ENCODE measurements at places on chromosomes 1 and 21.

DNA sequence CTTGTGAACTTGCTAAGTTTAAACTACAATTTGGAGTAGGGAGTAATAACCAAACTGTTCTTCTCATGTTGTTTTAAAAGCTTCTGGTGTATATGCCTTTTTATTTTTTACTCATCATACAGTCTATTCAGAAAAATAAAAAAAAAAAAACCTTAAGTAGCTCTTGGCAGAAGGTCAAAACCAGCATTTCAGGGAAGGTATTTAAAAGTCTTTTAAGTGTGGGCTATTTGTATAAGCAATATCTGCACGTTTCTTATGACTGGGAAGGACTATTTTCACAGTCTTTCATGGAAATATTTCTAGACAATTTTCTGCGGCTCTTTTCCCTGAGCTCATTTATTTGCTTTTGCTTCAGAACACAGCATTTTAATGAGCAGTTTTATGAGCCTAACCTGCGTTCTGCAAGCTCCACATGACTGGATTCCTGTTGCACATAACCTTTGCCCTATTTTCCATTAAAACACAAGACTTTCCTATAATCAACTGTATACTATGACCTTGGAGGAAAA, 60.9 kb upstream of the C1orf105 start:
- DNase-seq, result no peak
- no peaks in the 10 kb centered on the region for H3K27me3 ChIP-seq
- H3K4me1 ChIP-seq, result peaks cover 16% of the 10 kb centered on the region
- H3K36me3 ChIP-seq, result no peaks in the 10 kb centered on the region
- no peak overlapping the region for H3K4me3 ChIP-seq

DNA sequence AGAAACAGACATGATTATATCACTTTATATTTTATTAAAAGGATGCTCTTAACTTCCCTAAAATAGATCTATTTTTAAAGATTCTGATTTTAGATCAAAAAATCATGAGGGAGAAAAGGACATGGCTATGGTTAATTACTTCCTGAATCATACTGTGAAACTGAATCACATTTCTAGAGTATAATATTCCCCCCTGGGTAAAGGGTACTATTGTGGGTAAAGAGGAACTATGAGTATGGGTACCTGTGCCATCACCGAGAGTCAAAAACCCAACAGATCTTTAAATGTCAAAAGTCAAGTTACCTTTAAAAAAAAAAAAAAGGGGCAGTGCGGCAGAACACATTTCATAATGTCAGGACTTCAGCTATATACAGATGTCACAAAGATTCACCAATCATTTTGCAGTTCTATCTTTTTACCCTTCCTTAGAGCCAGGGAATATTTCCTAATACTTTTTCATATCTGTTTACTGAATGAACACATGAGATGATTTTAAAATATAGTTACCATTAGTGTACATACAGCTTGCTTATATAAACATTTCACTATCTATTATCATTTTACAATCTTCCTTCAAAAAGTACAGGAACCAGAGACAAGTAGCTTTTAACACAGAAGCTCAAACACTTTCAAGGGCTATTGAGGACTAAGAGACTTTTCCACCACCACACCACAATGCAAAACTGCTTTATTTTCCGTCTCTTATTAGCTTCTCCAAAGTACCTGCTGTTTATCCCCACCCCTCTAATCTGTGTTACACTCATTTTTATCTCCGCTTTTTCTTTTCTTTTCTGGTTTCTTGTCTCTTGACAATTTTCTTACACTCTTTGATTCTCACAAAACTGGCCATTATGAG, 45.0 kb downstream of the EVI5 start:
- H3K27ac ChIP-seq, result no peak overlapping the region
- H3K4me1 ChIP-seq, result no peaks in the 10 kb centered on the region
- no peaks in the 10 kb centered on the region for H3K27me3 ChIP-seq
- DNase-seq, result no peak

DNA sequence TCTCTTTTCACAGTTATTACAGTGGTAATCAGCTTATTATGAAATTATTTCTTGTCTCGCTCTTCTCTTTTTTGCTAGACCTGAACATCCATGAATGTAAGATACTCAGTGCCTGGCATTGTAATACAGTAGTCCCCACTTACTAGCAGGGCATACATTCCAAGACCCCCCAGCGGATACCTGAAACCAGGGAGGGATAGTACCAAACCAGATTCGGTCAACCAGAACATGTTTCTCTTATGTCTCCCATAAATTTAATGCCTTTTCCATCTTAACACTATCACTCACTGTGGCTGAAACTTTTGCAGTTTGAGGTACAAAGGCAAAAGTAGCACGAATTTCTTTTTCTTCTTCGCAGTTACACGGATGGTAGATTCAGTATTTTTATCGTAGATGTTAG, 24.6 kb upstream of the B3GALT2 start:
- no peaks in the 10 kb centered on the region for H3K4me1 ChIP-seq
- no peak overlapping the region for H3K27ac ChIP-seq
- DNase-seq, result no peak
- no peaks in the 10 kb centered on the region for H3K27me3 ChIP-seq
- H3K36me3 ChIP-seq, result peaks cover 30% of the 10 kb centered on the region

DNA sequence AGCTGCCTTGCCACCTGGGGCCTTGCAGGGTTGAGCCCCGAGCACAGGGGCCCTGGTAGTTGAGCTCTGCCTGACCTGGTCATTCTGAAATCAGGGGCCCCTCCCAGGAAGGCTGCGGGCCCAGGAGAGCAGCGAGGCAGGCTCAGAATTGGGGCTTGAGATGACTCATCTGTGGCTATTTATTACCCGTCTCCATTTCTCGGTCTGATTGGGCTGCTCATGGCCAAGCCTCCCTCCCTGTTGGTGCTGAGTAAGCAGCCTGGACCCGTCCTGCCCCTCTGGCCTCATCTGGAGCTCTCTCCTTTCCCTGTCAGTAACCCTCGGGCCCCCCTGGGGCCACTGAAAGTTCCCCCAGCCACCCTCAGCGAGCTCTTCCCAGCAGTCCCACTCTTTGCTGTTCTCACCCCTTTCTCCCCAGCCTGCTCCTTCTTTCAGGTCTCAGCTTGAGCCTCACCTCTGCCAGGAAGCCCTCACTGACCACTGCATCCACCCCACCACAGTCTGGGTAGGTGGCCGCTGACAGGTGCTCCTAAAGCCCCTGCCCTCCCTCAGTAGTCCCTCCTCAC, 11.0 kb upstream of the TNFRSF8 start:
- peaks cover 8% of the 10 kb centered on the region for H3K27me3 ChIP-seq
- DNase-seq, result no peak
- peaks cover 26% of the 10 kb centered on the region for H3K4me1 ChIP-seq
- no peaks in the 10 kb centered on the region for H3K36me3 ChIP-seq
- peak overlapping the region; percentile 28 for H3K27ac ChIP-seq
- H3K4me3 ChIP-seq, result peak overlapping the region; percentile 38

DNA sequence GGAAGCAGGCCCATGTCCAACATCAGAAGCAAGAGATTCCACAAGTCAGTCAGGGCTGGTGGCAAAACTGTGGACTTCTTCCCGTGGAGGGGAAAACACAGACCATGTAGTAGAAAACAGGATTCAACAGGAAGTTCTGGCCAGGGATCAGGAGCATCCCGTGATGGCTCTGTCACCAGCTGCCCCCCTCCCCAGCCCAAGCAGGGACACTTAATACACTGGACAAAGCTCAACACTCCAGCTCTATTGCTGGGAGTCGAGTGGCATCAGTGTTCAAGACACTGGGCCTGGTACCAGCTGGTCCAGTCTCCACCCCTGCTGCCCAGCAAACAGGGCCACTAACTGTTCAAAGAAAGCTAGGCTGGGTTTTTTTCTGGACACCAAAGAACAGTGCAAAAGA, 3.7 kb downstream of the SLC45A3 start:
- H3K36me3 ChIP-seq, result no peaks in the 10 kb centered on the region
- peaks cover 10% of the 10 kb centered on the region for H3K4me1 ChIP-seq
- H3K27me3 ChIP-seq, result peaks cover 21% of the 10 kb centered on the region
- DNase-seq, result no peak
- no peak overlapping the region for H3K4me3 ChIP-seq
- H3K27ac ChIP-seq, result no peak overlapping the region

GRCh38 chr1:12416101-12416500, 186.3 kb downstream of the VPS13D start:
- no peaks in the 10 kb centered on the region for H3K27me3 ChIP-seq
- no peak overlapping the region for H3K27ac ChIP-seq
- DNase-seq, result no peak
- H3K4me1 ChIP-seq, result no peaks in the 10 kb centered on the region

DNA sequence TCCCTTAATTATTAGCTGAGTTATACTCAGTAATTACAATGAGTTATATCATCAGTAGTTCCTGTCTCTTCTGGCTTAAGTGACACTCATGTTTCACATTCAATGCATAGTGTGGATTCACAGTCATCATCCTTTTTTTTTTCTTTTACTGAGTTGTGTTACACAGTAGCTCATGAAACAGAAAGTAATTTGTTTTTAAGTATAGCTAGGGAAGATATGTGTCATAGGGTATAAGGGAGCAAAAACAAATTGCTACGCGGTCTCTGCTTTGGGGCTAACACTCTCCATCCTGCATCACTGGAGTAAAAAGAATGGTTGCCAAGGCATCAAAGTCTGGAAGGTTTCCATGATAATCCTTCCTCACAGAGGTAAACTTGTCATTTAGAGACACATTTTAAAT, 971.7 kb upstream of the NCAM2 start:
- no peaks in the 10 kb centered on the region for H3K36me3 ChIP-seq
- no peaks in the 10 kb centered on the region for H3K4me1 ChIP-seq

GRCh38 chr1:175866776-175867175, 123.4 kb upstream of the TNR start:
- no peaks in the 10 kb centered on the region for H3K36me3 ChIP-seq
- H3K4me1 ChIP-seq, result peaks cover 8% of the 10 kb centered on the region
- no peak overlapping the region for H3K4me3 ChIP-seq
- H3K27ac ChIP-seq, result no peak overlapping the region
- DNase-seq, result no peak
- H3K27me3 ChIP-seq, result peaks cover 2% of the 10 kb centered on the region

DNA sequence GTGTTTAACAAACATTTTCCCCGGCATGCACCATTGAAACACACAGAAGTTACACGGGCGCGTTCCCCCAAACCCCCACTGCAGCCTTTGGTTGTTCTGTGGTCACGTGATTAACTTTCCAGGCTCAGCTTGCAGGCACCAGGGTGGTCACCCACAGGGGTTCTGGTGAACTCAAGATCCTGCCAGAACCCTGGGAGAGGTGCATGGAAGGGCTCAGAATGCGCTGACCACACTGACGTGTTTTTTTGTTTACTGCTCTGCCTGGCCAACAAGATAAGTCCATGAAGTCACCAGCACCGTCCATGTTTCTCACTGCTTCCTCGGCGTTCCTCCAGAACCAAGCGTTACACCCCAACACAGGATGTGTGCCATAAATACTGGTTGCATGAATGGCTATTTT, 229.5 kb upstream of the VAMP3 start:
- no peak for DNase-seq
- peaks cover 7% of the 10 kb centered on the region for H3K27me3 ChIP-seq
- H3K4me3 ChIP-seq, result no peak overlapping the region

GRCh38 chr21:29174607-29175013, 44.2 kb downstream of the MAP3K7CL start:
- no peak overlapping the region for H3K27ac ChIP-seq
- no peak overlapping the region for H3K4me3 ChIP-seq
- H3K36me3 ChIP-seq, result no peaks in the 10 kb centered on the region
- no peak for DNase-seq

DNA sequence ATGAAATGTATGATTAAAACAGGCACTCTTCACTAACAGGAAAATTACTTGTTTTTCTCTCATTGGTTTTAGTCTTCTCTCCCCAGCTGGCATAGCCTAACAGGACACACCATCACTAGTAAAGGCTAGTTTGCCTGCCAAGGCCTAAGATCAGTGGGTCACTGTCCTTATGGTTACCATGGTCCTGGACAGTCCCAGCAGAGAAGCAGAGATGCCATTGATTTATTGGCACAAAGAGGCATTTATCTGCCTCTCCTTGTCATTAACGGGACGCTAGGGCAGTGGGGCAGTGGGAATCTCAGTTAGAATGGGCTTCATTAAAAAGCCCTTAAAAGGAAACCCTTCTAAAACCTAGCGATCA, 13.9 kb downstream of the CD247 start:
- no peak overlapping the region for H3K4me3 ChIP-seq
- DNase-seq, result no peak
- peaks cover 27% of the 10 kb centered on the region for H3K4me1 ChIP-seq

Data from glutamatergic neuron (in vitro differentiated cells).